ENCODE measurements at places on chromosomes 2 and 18.

GRCh38 chr18:45467945-45468344, 147.3 kb upstream of the SLC14A2 start:
- DNase-seq = no peak

- no peak for DNase-seq
Observed at GRCh38 chr2:42653908-42654445, 85.5 kb downstream of the MTA3 start.

GRCh38 chr18:44884431-44884830, 203.7 kb downstream of the SETBP1 start:
- DNase-seq = no peak

DNA sequence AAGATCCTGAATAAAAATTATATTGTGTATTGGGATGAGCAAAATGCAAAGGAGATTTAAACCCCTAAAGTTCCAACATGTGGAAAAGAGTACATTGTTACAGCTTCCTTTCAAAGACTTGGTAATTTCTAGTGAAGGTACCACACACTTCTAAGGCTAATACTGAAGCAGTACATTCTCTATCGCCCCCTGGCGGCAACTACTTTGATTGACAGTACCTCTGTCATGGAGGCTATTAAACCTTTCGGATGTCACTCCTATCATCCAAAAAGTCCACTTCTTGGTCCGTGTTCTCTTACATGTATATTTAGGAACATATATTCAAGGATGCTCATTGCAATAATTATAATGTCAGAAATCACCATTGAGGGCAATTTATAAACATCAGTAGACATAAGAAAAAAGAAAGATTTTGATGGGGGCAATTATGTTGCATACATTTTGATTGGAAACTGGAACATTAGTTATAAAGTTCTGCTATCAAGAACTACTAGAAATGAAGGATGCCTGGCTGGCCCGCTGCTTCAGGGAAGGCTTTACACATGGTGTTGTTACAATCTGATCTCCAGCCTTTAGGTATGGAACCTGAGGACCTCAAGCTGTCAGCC, 601.6 kb downstream of the CPS1 start:
- DNase-seq = peak; percentile 17

DNA sequence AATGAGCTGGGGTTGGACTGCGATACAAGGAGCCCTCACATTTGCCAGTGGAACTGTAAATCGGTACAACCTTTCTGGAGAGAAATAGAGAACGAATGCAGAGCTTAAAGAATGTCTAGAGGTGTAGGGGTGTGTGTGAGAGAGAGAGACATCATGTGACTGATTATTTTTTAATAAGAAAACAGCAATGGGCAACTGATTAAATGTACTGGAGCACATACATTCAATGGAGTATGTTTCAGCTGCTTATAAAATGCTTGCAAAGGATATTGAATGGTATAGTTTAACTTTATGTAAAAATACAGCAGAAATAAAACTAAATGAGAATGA, 391 bp upstream of the TMEM17 start:
- no peak for DNase-seq

DNA sequence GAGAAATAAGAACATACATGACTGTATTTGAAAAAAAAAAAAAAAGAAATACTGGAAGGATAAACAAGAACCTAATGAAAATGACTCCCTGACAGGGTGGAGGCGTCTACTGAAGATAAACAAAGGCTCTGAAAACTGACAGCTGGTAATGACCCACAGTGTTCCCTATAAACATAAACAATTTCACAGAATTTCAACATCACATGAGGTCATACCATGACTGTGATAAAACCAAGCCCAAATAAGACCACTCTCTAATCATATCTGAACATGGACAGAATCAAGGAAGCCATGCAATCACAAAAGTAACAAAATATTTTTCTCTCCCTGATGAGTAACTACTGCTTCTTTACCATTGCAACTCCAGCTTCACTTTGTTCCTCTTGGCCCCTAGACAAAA, 159.3 kb downstream of the FAM124B start:
- no peak for DNase-seq

DNA sequence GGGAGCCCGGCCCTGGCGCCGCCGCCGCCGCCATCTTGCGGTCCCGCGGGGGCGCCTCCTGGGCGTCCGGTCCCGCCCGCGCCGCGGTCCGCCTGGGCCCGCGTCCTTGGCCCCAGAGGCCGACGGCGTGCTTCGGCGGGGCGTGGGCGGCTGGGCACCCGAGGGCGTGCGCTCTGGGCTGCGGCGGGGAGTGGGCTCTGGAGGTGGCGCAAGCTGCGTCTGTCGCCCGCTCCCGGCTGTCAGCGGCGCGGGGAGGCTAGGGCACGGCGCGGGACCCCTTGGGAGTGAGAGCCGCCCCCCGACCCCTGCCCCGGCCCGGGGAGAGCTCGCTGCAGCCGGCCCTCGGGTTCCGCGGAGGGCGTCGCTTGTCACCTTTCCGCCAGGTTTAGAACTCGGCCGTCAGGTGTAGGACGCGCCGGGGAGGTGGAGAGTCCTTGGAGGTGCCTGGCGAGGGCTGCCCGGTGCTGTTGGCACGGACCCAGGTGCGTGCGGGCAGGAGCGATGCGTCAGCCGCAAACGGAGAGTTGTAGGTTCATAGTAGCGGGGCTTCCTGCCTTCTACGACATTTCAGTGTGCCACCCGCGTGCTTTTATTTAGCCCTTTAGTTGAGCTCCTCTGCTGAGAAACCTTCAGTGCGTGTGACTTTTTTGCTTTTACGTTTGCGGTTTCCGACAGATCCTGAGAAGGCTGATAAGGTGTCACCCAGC, 921 bp downstream of the VAPA start:
- DNase-seq = peak; percentile 74

- no peak for DNase-seq
Observed at GRCh38 chr2:43273529-43273928, 47.1 kb upstream of the ZFP36L2 start.

DNA sequence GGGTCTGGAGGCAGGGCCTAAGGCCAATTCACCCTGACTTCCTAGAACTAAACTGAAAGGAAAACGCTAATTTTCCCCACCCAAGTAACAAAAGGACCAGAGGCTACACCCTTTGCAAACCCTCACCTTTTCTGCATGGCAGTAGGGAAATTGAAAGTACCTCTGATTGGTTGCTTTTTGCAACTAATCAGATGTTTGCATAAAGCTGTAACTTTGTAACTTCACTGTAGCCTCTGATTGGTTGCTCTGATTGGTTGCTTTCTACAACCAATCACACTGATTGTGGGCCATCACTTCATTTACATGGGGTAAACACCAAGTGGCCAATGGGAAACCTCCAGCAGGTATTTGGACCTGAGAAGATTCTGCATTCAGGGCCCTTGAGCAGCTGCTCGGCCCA, 20.8 kb downstream of the EIPR1 start:
- no peak for DNase-seq

- peak; percentile 57 for DNase-seq
Observed at GRCh38 chr2:233857511-233858141, 3.3 kb upstream of the HJURP start.

- DNase-seq = no peak
Observed at GRCh38 chr2:189363559-189363958, 77.7 kb upstream of the WDR75 start.

- no peak for DNase-seq
Observed at GRCh38 chr2:73931531-73932500, 5.1 kb downstream of the DGUOK start.

GRCh38 chr2:191976436-191976835, 129.5 kb upstream of the CAVIN2 start:
- no peak for DNase-seq

DNA sequence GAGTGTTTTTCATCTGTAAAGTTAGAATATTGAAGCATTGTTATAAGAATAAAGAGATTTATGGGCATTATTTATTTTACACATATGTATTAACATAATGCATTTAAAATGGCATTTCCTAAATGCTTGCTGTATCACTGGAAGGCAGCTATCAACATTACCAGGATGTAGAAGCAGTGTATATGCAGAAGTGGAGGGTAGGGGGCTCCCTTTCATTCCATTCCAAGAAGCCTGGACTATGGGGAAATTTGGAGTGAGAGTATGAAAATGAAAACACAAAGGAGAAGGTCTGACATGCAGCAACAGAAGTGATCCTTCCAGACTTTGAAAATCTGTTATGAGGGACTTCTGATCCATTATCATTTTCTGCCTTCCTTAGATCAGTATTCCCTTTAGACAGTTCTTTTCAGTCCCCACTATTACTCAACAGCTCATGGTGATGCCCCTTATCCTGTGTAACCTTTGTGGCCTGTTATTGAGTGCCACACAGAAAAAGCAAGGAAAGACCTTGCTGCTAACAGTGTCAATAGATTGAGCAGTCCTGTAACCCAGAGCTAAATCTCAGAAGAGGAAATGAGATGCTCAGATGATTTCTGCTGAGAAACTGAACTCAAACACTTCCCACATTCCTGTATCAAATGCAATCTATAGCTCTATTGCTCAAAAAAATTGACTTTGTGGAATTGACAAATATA, 216.6 kb downstream of the HNMT start:
- no peak for DNase-seq

DNA sequence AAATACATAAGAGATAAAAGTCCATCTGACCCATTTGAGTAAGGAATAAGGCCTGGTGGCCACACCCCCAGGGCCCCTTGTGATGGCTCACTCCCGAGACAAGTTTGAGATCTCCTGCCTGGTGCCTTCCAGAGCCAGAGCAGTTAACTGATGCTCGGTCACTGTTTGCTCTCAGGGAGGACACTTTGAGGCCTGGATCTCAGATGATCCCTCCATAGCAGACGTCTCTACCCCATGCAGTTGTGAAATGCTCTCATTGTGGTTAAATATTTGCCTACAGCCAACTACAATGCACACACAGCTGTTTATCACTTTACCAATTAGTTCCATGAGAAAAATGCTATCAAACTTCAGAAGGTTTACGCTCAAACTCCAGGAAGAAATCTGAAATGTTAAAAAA, 12.3 kb downstream of the GYPC start:
- no peak for DNase-seq

DNA sequence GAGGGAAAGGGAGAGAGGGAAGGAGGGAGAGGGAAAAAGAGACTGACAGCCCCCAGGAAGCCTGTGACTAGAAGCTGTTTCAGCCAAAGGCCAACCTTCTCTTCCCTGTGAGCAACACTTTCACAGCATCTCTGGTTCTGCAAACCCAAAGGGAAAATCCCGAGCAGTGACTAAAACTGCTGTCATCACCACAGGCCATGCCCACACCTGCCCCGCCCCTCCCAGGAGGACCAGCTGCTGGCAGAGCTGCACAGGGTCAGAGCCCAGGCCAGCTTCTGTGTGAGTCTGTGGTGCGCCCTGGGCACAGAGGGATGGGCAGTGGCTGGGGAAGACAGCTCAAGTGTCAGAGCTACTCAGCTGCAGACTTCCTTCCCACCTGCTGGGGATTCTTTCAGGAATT, 64.9 kb upstream of the OTOS start:
- no peak for DNase-seq

- peak; percentile 39 for DNase-seq
Observed at GRCh38 chr18:45275367-45276113, 339.7 kb upstream of the SLC14A2 start.

DNA sequence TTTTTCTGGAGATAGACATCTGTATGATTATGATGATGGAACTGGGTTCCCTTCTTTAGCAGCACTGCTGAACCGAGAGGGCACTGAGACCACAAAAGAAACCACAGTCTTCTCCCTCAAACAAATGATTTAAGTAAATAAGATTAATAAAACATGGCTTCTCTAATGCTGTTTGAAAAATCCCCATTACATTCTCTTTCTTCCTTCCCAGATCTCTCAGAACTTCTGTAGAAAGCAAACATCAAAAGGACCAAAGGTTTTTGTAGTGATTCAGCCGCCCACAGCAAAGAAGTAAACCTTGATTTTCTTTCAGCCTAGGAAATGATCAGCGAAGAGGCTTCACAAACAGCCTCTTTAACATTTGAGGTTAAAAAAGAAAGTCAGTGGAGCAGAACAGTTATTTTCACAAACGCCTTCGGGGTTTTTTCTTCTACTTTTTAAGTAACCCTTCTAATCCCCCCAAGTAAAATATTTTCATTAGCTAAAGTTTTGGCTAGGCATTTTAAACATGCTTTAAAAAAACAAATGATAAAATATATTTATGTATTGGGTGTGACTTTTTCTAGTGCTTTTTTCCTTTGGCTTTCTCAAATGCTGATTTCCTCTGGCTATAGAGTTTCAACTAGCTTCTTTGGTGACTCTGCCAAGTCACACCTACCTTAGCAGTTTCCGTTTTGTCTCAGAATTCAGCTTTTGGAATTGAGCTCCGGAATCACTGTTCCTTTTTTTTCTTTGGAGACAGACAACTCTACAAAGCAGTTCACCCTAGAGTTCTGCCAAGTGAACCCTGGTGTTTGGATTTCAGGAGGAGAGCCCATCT, 89.6 kb downstream of the UPP2 start:
- DNase-seq = peak; percentile 47

- DNase-seq = no peak
Observed at GRCh38 chr2:70717431-70718038, 50.5 kb downstream of the ADD2 start.

- DNase-seq = no peak
Observed at GRCh38 chr2:120670771-120671480, 64.7 kb upstream of the GLI2 start.

DNA sequence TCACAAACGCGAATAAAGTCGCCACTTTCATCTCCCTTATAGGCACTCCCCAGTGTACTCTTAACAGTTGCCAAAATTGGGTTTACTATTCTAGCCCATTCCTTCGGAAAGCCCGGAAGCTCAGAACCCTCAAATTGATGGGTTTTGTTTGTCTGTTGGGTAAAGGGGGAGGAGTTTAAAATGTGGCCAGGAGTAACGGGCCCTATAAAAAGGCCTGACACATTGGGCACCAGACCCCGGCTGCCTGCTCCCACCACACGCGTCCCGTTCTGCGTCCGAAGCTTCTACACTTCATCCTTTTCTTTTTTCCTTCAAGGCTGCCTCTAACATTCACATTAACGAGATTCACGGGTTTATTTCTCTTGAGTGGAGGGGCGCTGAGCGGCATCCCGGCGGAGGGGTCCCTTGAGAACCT, 837 bp downstream of the NHEJ1 start:
- DNase-seq = no peak

DNA sequence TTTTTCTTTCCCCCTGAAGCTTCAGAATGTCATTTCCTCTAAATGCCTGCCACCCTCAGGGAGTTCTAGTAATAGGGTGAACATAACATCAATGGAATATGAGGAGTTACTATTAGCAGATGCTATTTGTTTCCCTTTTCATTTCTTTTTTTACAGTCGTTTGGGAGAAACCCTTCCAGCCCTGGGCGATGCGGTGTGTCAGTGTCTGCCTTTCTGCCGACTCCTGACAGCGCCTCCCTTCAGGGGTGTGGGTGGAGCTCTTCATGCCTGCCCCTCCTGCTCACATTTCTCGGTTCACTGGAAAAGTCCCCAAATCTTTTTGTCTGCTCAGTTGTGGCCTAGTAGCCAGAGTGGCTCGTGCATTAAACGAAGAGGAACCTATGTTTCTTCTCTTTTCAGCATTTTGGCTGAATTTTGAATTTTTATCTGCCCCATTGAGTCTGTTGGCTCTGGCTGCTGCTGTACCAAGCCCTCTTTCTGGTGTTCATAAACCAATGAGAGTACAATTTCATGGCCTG, 72.3 kb downstream of the FMNL2 start:
- peak; percentile 32 for DNase-seq

Measured in CD4-positive, alpha-beta T cell treated with Interferon alpha-2 for 1 hour (primary cell).